Caudate nucleus (tissue), 63 donors: ENCODE measurements at places on chromosomes 7 and 10.

GRCh38 chr10:12655940-12656339 is 306.6 kb downstream of the CAMK1D start:
- no peak for DNase-seq

GRCh38 chr7:132417103-132417906 is 159.0 kb downstream of the PLXNA4 start:
- no peak for DNase-seq

DNA sequence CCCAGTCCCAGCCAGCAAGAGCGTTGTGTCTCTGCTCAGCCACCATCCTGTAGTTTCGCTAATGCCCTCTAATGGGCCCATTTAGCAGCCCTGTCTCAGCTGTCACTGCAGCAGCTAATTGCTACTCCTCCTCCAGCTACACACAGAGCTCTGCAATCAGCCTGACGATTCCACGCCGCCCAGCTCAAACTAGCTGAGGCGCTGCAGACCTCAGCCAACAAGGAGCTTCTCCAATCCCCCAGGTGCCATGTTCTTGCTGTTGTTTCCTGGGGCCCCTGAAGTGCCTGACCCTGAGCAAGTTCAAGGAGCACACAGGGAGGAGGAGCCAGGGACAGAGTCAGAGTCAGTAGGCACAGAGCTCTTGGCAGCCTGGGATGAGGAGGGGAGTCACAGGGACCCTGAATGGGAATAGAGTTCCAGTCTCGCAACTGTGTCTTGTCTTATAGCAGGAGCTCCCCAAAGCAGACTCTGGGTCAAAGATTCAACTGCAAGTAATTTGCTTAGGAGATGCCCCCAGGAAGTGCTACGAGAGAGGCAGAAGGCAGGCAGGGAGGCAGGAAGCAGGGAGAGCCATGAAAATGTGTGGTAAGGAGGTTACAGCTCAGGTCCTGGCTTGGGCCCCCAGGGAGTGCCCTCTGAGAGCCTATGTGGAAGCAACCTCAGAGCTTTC is 135.8 kb upstream of the UNC5B start:
- DNase-seq = no peak

- DNase-seq = no peak
Observed at GRCh38 chr10:114471906-114472876, 67.9 kb upstream of the AFAP1L2 start.

- DNase-seq = no peak
Observed at GRCh38 chr10:101570428-101571270, 17.4 kb downstream of the POLL start.

DNA sequence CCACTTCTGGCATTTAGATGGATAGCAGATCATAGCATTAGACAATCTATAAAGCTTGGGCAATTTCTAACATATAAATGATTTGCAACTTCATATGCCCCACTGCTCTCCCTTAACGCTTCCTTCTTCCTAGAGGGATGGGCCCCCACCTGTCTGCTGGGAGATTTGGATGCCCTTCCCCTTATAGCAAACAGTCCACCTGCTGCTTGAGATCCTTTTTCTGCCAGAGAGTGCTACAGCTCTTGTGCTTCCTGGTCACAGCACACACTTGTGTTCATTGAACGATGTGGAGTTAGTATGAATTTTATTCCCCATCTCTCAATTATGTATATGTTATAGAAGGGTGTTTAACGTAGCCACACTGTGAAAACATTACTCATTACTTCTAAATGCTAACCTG is 10.4 kb upstream of the PCGF5 start:
- no peak for DNase-seq

GRCh38 chr7:50138101-50138500 is 45.1 kb upstream of the ZPBP start:
- DNase-seq = no peak

DNA sequence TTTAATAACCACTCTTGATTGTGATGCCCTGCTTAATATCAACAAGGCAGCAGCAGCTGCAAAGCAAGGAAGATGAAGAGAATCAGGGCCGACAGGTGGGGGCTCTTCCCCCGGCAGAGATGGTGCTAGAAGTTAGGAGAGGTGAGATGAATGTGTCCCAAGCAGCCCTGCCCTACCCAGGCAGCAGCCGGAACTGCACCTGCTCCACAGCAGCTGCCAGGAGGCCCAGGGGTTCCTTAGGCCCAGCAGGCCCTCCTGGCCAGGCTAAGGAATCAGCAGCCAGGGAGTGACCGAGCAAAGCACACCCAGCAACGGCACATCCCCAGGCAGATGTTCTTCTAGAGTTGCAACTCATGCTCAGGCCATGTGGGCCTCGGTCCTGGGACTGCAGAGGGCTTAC is 17.9 kb downstream of the AFAP1L2 start:
- DNase-seq = no peak

DNA sequence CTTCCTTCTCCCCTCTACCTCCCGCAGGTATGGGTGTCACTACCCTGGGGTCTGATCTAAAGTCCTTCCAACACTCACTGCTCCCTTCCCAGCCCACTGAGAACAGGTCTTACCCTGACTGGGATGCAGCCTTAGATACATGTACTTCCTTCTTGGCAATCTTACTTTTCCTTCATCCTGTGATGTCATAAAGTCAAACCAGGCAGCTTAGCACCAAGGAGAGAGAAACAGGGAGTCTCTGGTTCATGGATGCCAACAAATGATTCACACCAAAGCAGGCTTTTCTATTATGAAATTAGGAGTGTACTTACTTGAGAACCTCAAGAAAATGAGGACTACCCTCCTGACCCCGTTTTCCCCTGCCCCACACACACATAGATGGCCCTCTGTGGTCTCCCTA is 111.0 kb upstream of the KMT2E start:
- no peak for DNase-seq

- no peak for DNase-seq
Observed at GRCh38 chr7:134907000-134907399, 79.3 kb upstream of the AGBL3 start.

- no peak for DNase-seq
Observed at GRCh38 chr7:111678281-111678680, 116.0 kb upstream of the IMMP2L start.

DNA sequence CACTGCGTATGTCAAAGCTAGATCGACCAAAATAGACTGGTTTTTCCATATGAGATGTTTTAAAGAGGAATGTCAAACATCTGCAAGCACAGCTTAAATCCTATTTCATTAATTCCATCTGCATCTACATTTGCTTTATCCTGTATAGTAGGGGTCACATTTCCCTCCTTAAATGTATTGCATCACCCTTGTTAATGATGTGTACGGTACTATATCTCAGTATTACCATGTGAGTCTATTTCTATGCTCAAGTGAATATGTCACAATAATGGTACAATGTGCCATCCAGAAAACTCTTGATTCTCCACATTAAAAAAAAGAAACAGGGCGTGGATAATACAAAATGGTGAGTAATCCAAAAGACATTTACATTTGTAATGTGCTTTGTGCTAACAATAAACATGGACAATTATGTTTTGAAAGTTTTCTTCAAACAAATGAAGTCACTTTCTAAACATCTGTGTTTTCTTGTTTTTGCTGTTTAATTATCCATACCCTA is 56.6 kb downstream of the TWIST1 start:
- no peak for DNase-seq

DNA sequence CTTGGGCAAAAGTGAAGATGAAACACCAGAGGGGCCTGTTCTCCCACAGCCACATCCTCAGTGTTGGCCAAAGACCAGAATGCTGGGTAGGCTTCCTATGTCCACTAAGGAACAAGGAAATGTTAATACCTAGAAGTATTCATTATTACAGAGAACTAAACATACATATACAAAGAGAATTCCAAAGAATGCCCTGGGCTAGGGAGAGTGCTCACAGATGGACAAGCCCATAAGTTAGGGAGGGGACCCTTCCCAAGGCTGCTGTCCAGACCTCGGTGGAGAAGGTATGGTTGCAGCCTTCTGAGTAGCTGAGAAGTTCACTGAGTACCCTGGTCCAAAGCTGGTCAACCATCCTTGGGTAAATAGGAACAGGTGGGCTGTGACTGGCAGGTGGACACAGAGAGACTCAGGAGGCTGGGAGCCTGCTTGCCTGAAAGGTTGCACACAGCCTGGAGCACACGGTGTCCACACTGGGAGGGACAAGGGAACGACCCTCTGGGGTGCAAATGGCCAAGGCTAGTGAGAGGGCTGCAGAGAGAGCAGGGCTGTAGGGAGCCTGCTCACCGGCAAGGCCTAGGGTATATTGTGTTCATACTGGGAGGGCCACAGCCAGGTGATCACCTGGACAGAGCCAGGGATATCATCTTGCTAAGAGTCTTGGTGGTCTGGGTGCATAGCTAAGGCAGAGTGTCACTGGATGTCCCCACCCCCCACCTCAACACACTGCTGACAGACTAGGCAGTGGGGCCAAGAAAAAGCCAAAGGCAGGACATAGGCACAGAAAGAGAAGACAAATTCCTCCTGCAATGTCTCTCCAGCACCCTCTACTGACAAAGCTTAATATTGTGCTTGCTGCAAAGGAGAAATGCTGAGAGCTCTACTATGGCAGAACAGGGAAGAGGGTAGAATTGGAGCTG is 40.3 kb downstream of the CPVL start:
- DNase-seq = peak; percentile 5

GRCh38 chr10:118243907-118244306 is 98.2 kb downstream of the FAM204A start:
- no peak for DNase-seq

DNA sequence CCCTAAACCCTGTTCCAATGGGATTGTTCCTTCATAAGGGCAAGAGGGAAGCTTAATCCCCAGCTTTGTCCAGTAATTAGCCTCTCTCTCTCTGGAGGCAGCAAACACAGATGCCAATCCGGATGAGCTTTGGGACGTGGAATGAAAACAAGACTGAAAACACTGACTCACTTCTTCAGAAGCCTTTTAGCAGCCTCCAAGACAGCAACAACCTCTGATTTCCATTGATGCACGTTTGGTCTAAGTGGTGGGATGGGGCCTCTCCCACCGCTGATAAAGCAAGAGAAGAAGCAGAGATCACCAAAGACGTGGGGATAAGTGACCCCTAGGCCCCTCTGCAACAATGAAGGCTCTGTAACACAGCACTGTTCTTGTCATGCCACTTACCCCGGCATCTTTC is 5.8 kb upstream of the GFRA1 start:
- no peak for DNase-seq

DNA sequence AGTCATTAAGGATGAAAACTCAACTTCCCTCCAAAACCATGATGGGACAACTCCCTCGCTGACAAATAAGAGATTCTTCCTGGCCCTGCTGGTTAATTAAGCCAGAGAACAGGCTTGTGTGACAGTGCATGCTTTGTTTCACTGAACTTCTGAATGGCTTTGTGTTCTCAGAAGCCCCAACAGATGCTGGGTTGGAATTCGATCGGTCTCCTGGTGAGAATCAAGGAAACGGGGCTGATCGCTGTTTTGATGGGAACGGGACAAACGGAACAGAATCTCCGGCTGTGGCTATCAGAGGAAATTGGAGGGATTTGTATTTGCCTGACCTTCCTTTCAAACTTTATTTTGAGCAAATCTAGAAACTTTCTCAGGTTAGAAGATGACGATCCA is 145.0 kb downstream of the RNF216 start:
- peak; percentile 39 for DNase-seq

DNA sequence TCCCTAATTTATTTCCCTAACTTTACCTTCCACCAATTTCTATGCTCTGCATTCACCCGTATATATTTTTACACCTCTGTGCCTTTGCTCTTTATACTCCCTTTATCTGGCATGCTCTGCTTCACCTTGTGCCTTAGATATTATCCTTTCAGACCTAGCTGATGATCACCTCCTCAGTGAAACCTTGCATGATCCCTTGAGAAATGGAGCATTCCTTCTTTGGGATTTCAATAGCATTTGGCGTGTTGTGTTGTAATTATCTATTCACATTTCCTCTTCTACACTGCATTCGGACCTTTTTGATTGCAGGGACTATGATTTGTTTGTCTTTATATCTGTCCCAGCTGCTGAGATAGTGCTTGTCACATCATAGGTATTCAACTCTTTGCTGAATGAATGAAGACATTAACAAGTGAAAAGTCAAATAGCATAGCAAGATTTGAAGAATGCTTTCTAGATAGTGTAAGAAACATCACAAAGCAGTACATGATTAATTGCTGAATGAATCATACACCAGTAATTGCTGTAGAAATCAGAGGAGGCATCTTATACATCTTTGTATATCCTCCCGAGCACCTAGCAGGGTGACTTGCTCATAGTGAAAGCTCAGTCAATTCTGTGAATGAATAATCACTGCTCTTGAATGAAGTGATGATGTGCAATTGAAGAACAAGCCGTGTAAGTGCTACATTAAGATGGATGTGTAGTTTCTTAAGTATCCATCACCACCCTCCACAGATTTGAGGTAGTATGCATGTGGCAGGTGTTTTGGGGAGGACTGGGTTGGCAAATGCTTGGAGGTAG is 2.0 kb upstream of the TM9SF3 start:
- no peak for DNase-seq

DNA sequence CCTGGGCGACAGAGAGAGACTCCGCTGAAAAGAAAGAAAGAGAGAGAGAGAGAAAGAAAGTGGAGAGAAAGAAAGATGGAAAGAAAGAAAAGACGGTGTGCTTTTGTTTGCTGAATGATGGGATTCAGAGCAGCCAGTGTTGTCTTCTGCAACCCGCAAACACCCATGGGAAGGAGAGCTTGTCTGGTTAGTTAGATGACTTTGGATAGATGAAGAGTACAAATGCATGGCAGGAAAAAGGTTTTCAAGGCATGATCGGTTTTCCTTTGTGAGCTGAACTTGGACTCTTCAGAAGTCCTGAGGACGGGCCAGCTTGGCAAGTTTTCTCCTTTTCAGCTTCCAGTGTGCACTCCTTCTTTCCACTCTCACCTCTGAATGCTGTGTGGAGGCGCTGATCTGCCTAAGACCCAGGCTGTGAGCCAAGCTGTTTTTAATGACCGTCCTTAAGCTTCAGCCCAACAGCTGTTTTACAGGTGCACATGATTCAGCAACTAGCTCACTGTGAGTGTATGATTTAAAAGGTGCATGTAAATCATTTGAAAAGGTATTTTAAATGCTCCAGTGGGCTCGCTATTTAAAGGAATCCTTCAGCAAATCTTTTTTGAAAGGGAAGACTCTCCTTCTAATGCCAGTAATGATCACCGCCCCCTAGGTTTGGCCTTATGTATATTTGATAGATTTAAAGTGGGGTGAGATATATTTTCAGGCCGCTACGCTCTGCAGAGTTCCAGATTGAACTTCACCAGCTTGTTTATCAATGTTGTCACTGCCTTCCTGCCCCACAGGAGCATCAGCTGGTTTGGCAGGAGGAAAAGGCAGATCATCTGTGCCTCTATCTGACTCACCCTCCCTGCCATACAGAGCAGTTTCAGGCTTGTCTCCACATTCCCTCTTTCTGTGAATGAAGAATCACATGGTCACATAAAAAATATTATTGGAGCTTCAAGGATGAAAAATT is 115.0 kb downstream of the PLXDC2 start:
- no peak for DNase-seq
